ENCODE measurements at places on chromosomes 5 and 9.

GRCh38 chr5:60887746-60888145 is 43.7 kb upstream of the ELOVL7 start:
- no peak for DNase-seq

- no peak for DNase-seq
Measured at GRCh38 chr5:154476354-154477205, 1.4 kb downstream of the HAND1 start.

DNA sequence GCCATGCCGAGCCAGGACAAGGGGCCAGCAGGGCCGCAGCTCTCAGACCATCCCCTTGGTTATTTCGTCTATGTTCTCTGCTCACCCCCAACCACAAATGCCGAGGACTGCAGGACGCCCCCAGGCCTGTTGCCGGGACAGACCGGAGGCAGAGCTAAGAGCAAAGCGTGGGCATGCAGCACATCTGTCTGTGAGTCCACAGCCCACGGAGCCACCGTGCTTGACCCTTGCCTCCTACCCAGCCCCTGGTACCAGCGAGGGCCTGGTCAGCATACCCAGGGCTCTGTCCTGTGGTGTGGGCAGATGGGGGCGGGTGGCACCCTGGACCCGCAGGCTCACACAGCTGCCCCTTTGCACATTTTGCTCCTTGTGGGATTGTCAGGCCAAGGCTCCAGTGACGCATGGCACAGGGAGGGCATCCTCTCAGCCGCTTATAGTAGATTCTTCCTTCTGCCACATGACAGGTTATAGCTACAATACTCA is 4.7 kb downstream of the BRD3 start:
- no peak for DNase-seq

DNA sequence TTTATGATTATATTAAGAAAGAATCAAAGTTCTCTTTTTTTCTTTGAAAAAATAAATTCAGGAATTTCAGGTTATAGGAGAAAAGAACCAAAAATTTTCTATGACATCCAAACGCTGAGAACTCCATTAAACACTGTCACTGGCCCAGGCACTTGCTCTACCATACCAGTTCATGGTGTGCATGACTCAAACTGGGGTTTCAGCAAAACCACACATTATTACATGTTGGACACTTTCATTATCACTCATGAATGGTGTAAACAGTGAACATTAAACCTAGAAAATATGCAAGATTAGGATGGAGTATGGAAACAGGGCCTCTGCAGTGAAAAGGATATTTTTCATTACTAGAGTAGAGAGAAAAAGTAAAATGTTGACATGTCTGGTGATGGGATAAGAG is 369.9 kb upstream of the FAM174A start:
- no peak for DNase-seq

GRCh38 chr9:7862170-7862569 is 62.6 kb upstream of the DMAC1 start:
- DNase-seq, result no peak

- peak; percentile 29 for DNase-seq
Measured at GRCh38 chr9:129383561-129384490, 205.8 kb upstream of the IER5L start.

DNA sequence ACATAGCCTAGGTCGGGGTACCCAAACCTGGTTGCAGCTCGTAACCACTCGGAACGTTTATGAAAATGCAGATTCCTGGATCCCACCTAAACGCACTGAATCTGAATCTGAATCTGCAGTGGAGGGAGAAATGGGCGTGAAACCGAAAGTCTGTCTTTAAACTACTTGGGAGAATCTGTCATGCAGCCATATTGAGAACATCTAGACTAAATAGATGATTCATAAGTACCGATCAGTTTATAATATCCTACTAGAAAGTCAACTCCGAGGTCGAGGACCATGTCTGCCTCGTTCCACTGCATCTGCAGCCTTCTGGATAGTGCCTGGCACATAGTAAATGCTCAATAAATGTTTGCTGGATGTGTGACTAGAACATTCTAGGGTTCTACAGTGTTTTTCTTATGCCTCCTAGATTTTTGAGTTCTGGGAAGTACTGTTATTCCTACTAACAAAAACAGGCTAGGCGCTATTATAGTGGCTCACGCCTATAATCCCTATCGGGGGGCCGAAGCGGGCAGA is 632 bp downstream of the COQ4 start:
- DNase-seq, result no peak

GRCh38 chr5:181281984-181282316 is 21.0 kb upstream of the TRIM52 start:
- DNase-seq, result no peak

DNA sequence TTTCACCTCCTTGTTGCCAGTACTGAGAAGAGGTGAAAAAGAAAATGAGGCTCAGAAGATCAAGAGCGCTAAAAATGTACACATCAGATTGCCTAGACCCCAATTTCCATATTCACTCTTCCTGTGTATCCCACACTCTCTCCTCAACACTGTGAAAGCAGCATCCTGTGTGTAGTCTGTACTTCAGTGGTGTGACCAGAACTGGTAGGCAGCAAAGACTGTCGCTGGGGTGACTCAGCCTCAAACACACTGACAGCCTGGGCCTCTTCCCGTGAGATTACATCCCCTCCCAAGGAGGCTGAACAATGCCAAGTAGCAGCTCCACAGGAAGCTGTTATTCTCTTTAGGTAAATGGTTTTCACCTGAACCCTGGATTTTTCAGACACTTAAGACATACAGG is 135.5 kb downstream of the CCDC192 start:
- DNase-seq, result no peak

DNA sequence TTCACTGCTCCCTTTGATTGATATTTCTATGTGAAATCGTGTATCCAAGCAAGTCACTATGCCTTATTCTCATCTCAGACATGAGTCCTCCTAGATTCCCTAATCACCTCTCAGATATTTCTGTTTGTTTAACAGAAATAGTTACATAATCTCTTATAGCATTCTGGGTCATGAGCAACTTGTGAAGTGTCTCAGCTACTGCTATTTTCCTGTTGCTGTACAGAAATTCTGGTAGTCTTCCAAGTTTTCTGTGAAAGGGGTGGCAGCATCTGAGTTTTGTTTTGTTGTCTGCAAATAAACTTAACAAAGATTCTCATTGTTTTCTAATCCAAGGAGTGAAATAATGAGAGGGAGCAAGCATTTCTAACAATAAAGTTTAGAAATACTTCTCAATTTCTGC is 256.9 kb upstream of the ST8SIA4 start:
- no peak for DNase-seq

DNA sequence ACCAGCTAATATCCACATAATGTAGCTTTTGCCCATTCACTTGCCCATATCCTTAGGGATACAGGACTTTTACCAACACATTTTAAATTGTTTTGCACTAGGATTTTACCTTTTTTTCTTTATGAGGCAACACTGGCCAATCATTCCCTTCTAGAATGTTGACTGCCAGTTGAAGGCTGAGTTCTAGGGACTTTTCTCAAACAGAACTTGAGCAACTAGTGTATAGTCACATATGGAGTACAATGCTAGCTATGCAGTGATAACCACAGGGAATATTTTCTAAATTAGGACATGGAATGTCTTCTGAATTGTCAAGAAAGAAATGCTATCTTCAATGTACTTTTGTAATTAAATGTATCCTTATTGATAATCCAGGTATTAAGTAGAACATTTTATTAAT is 133.6 kb downstream of the OXCT1 start:
- DNase-seq, result no peak

GRCh38 chr5:122362361-122362760 is 50.3 kb downstream of the SNCAIP start:
- no peak for DNase-seq

DNA sequence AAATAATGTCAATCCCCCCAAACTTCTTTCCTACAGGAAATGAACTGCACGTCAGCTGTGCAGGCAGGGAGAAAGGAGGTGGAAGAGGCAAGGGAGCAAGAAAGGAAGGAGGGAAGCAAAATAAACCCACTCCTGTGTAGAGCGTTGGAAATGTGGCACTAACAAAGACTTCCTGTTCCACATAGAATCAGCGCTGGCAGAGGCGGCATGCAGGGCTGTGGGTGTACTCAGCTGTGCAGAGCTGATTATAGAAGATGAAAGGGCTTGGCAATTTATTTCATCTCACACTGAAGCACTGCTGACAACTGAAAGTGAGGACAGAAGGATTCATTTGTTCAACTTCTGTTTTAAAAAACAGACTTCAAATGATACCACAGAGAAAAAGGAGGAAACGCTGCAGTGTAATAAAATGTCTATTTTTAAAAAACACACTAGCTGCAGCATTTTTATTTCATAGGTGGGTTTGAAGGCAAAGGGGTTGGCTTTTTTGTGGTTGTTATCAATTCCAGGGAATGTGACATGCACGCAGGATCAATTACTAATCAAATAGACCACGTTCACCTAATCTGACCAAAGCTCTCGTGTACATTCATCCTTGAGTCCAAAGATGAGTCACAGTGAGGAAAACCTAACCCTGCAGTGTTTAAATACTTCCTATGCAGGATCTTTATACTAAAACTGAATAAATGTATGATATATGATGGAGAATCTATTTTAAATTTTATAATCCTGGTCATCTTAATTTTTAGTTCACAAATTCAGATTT is 583.5 kb downstream of the ZNF608 start:
- DNase-seq, result no peak

DNA sequence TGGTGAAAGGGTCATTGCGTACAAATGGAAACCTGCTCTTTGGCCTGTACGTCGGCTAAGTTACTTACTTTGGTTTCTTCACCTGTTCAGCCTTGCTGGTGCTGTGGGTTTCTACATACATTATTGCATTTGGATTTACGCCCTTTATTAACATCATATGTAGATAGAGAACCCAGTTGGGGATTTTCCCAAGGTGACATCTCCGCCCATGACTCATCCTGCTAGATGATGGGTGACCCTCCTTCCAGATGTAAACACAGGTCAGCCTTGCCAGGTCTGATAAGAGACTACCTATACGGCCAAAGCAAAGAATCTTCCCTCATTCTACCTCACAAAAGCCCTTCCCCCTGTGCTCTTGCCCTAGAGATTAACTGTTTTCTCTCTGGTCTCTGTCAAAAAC is 360.9 kb downstream of the KDM4C start:
- DNase-seq, result no peak

DNA sequence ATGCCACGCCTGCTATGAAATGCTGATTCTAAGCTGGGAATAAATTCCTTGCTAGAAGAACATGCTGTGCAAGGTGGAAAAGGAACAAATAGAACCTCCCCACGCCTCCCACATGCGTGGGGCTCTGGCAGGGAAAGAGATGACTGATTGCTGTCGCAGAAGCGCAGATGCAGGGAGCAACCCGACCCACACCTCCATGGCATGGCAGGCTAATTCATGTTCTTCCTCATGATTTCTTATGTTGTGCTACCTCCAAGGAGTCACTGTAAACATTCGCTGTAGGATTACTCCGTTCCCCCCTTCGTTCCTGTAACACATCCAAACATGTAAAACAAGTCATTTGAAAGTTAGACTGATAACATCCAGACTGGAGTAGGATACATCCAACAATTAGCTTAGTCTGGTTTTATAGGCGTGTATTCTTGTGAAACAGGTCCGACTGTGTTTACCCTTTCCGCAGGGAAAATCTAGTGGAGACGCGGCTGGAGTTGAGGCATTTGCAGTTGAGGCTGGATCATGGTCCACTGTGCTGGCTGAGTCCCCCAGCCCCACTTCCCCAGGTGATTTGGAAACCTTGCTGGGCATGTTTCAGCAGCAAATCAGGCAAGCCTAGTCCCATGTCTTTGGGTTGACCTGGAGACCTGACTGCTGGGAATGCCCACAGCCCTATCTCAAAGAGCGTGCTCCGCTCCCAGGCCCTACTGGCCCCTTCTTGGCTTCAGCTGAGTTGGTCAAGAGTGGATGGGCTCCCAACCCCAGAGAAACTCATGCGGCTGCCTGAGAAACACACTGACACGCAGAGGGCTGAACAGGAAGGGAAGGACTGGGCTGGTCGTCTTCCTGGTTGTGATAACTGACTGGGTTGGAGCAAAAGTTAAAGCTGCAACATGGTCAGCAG is 24.8 kb upstream of the ANKRD33B start:
- DNase-seq, result no peak

DNA sequence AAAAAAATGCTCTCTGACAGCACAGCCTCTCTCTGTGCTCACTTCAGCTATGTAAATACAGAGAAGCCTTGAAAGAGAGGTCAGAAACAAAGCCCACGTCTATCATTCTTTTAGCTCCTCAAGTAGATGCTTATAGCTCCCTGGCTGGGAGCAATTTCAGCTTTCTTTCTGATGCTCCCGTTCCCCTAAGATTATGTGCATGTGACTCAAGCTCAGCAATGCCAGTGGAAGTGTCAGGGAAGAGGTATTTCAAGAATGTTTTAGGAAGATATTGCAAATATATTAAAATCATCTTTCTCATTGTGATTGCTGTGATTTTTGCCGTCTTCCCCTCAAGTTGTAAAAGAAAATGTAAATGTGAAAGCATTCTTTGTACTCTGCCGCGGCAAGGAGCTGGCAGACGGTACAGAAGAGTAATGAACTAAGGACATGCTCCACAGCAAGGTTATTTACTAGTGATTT is 1353.7 kb upstream of the ACO1 start:
- DNase-seq, result no peak

GRCh38 chr5:40386289-40386688 is 293.4 kb upstream of the PTGER4 start:
- no peak for DNase-seq

- DNase-seq, result no peak
Measured at GRCh38 chr9:71587576-71588362, 180.5 kb downstream of the CEMIP2 start.

- DNase-seq, result no peak
Measured at GRCh38 chr5:125140855-125141254, 394.4 kb upstream of the ZNF608 start.

GRCh38 chr5:150758203-150758530 is 650 bp downstream of the DCTN4 start:
- no peak for DNase-seq

Measured in stimulated activated CD4-positive, alpha-beta T cell treated with anti-CD3 and anti-CD28 coated beads, Interleukin-1b, Interleukin-23, amount 100 ng/mL, for 1 hour (primary cell).